ENCODE measurements at places on chromosomes 7 and 10.

GRCh38 chr7:11237742-11238141 is 264.1 kb downstream of the PHF14 start:
- H3K4me3 ChIP-seq = no peak overlapping the region
- no peak overlapping the region for H3K27ac ChIP-seq
- DNase-seq = no peak
- no peaks in the 10 kb centered on the region for H3K4me1 ChIP-seq
- H3K27me3 ChIP-seq = no peaks in the 10 kb centered on the region

- H3K36me3 ChIP-seq = no peaks in the 10 kb centered on the region
- H3K4me1 ChIP-seq = no peaks in the 10 kb centered on the region
- no peak overlapping the region for H3K27ac ChIP-seq
- no peaks in the 10 kb centered on the region for H3K27me3 ChIP-seq
Observed at GRCh38 chr7:70504254-70504653, 627.7 kb upstream of the GALNT17 start.

DNA sequence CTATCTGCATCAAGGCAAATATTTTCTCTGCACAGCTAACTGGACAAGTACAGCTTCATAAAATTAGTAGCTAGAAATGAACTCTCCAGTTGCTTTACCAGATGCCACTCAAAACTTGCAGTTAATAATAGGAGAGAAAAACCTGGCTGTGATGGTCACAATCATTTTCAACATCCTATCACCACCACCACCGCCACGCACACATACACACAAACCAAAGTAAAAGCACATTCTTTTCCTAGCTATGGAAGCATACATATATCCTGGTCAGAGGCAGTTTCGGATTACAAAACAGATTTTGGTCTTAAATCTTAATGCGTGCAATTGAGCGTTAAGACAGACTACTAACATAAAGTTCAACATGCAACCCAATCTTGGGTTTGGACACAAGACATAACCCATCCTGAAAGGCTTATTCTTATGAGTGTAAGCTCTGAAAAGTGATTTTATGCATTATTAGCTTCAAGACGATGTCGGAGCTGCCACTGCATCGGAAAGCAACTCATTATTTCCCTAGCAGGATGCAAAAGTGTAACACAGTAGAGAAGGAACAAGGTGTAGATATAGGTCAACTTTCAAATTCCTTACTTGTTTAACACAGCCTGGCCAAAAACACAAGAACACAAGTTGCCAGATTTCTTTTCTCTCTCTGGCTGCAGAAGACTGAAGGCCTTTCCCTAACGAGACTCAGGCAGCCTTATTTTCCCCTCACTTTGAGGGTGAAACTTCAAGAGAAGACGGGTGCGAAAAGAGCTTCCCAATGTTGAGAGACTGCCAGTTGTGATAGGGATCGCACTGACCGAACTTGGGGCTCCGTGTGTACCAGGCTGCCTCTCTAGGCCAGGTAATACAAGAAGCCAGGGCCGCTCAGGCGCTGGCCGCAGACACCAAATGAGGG is 1.2 kb downstream of the CACUL1 start:
- no peak for DNase-seq
- peaks cover 9% of the 10 kb centered on the region for H3K27me3 ChIP-seq
- H3K4me1 ChIP-seq = peaks cover 32% of the 10 kb centered on the region
- H3K4me3 ChIP-seq = peak overlapping the region; percentile 77
- H3K27ac ChIP-seq = peak overlapping the region; percentile 81
- peaks cover 3% of the 10 kb centered on the region for H3K36me3 ChIP-seq

GRCh38 chr7:150715293-150715692 is 1.1 kb upstream of the GIMAP1 start:
- H3K27me3 ChIP-seq = no peaks in the 10 kb centered on the region
- peak overlapping the region; percentile 97 for H3K4me3 ChIP-seq
- H3K4me1 ChIP-seq = peaks cover 50% of the 10 kb centered on the region
- DNase-seq = peak; percentile 49
- H3K27ac ChIP-seq = peak overlapping the region; percentile 73
- peaks cover 20% of the 10 kb centered on the region for H3K36me3 ChIP-seq

DNA sequence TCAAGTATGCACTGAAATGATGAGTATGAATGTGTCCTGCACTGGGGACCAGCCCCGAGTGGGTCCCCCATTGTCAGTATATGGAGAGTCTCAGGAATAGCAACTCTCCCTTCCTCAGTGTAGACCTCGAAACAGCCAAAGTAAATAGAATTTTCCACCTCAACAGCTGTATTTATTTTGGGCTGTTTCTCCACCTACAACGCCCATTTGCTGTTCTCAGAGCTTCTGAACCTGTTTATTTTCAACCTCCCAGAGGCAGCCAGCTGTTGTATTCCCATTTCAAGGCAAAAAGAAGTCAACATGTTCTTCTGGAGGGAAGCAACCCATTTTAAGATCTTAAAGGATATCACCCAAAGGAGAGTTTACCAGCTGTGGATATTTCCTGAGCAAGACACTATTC is 59.6 kb upstream of the BICC1 start:
- DNase-seq = no peak
- no peak overlapping the region for H3K27ac ChIP-seq
- no peaks in the 10 kb centered on the region for H3K27me3 ChIP-seq
- no peaks in the 10 kb centered on the region for H3K36me3 ChIP-seq
- no peak overlapping the region for H3K4me3 ChIP-seq

DNA sequence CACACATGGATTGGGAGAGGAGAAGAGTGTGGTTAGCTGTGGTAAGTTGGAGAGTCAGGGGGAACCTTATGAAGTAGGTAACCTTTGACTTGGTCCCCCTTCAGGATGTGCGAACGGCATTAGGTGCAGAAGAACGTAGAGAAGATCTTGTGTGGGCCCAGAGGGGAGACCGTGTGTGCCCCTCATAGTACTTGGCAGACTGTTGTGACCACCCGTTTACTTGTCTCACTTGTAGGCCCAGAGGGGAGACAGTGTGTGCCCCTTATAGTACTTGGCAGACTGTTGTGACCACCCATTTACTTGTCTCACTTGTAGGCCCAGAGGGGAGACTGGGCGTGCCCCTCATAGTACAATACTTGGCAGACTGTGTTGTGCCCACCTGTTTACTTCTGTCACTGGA is 2.6 kb downstream of the GTPBP4 start:
- peaks cover 25% of the 10 kb centered on the region for H3K4me1 ChIP-seq
- no peak for DNase-seq
- H3K27me3 ChIP-seq = no peaks in the 10 kb centered on the region
- H3K36me3 ChIP-seq = peaks cover 37% of the 10 kb centered on the region

DNA sequence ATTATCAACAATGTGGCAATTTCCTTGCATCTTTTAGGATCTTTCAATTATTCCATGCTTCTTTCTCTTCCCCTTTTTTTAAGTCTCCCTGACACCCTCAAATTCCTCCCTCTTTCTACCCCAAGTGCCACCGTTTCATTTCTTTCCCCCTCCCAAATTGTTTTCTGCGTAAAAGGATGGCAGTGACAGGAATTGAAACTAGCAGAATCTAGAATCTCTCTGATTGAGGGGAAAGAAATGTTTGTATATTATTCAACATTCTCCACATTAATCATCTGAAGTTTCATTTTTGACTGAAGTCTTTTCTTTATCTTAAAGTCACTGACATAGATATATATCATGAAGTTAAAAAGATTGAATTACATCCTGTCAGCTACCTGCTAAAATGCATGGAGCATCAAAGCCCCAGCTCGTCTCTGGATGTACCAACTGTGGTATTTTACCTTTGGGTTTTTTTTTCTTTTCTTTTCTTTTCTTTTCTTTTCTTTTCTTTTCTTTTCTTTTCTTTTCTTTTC is 633.5 kb downstream of the SORCS3 start:
- H3K4me3 ChIP-seq = no peak overlapping the region
- no peaks in the 10 kb centered on the region for H3K36me3 ChIP-seq
- DNase-seq = no peak
- H3K27me3 ChIP-seq = no peaks in the 10 kb centered on the region
- H3K4me1 ChIP-seq = no peaks in the 10 kb centered on the region
- no peak overlapping the region for H3K27ac ChIP-seq

- DNase-seq = no peak
- H3K27ac ChIP-seq = peak overlapping the region; percentile 62
- peak overlapping the region; percentile 24 for H3K4me3 ChIP-seq
Observed at GRCh38 chr10:116850058-116850611, 836 bp downstream of the ENO4 start.

GRCh38 chr7:141198194-141198958 is 124.5 kb downstream of the TMEM178B start:
- no peak for DNase-seq
- no peaks in the 10 kb centered on the region for H3K36me3 ChIP-seq

DNA sequence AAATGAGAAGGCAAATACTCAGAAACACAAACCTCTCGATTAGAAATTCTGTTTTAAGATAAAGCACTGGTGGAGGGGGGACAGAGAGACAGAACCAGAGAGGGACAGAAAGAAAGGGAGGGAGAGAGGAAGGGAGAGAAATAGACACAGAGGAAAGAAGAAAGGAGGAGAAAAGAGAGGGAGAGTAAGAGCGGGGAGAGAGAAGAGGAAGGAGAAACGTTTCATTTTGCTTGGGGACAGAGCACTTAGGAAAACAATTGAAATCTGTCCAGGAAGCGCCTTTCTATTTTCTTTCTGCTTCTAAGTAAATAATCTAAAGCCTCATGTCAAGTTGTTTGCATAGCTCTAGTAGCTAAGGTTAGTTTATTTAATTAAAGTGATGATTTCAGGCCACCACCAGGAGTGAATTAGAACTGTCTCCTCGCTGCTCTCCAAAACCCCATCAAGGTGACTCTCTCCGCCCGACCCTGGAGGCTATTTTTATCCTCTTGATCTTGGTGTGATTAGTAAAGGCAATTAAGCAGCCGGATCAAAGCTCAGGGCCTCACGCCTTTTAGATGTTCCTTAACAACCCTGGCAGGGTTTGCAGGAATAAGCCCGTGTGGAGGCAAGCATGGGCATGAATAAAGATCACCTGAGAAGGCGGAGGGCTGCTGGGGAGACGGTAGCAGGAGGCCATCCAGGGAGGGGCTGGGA is 73.4 kb upstream of the INSIG1 start:
- no peaks in the 10 kb centered on the region for H3K27me3 ChIP-seq
- no peak overlapping the region for H3K4me3 ChIP-seq
- no peaks in the 10 kb centered on the region for H3K36me3 ChIP-seq
- H3K27ac ChIP-seq = no peak overlapping the region

- DNase-seq = no peak
- no peaks in the 10 kb centered on the region for H3K4me1 ChIP-seq
- peaks cover 5% of the 10 kb centered on the region for H3K36me3 ChIP-seq
- no peak overlapping the region for H3K4me3 ChIP-seq
- no peak overlapping the region for H3K27ac ChIP-seq
Observed at GRCh38 chr7:777728-778078, 50.6 kb upstream of the PRKAR1B start.

DNA sequence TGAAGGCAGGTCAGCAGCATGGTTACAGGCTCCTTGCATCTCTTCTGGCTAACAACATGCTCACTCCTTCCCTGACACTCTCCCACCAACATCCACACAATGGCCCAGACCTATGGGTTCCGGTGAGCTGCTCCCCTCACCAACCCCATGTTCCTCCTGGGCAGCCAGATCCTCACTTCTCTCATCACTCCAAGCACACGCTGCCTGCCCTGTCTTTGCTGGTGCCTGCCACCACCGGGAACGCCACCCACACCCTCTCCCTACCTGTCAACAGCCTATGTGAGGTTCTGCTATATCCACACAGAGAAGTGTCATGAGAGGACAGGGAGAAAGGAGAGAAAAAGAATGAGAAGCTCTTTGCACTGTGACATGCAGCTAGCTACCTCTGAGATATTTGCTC is 14.6 kb downstream of the PARP12 start:
- no peak for DNase-seq
- no peaks in the 10 kb centered on the region for H3K27me3 ChIP-seq
- no peaks in the 10 kb centered on the region for H3K4me1 ChIP-seq

- H3K4me1 ChIP-seq = no peaks in the 10 kb centered on the region
- no peak for DNase-seq
- H3K36me3 ChIP-seq = no peaks in the 10 kb centered on the region
Observed at GRCh38 chr10:114246679-114247305, 7.7 kb downstream of the VWA2 start.

DNA sequence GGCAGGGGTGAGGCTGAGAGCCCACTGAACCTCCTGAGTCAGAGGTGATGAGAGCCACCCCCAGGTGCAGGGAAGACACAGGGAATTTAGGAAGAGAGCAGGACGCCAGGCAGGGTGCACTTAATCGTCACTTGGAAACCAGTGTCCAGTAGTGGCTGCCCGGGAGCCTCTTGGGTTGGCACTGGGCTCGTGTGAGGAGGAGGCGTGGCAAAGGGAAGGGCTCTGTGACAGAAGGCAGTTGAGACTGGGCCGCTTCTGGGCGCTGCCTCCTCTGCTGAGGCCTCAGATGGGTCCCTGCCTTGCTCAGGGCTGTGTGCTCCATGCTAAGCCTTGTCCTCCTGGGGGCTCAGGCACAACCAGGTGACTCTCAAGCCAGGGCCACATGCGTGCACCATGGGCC is 13.3 kb downstream of the RET start:
- no peaks in the 10 kb centered on the region for H3K36me3 ChIP-seq
- no peaks in the 10 kb centered on the region for H3K27me3 ChIP-seq
- no peak overlapping the region for H3K4me3 ChIP-seq
- no peak for DNase-seq

GRCh38 chr10:133335246-133336117 is 1.2 kb downstream of the CALY start:
- no peak overlapping the region for H3K4me3 ChIP-seq
- peaks cover 32% of the 10 kb centered on the region for H3K4me1 ChIP-seq
- no peaks in the 10 kb centered on the region for H3K27me3 ChIP-seq
- peak overlapping the region; percentile 84 for H3K27ac ChIP-seq

DNA sequence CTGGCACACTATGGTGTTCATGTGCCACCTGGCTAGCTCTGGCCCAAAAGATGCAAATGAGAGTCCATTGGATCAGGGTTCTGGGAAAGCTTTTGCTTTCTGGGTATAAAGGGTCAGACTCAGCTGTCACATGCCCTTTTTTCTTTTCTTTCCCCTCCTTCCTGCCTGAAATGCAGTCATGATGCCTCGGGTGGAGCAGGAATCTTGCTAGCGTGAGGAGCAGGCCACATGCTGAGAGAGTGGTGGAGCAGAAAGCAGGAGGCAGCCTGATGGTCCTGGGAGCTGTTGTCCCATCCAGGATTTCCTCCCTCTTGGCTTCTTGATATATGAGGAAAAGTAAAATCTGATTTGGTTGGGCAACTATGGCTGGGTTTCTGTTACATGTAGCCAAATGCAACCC is 2.7 kb upstream of the LHPP start:
- H3K4me1 ChIP-seq = peaks cover 10% of the 10 kb centered on the region
- DNase-seq = no peak
- no peak overlapping the region for H3K27ac ChIP-seq
- H3K27me3 ChIP-seq = peaks cover 15% of the 10 kb centered on the region
- H3K36me3 ChIP-seq = no peaks in the 10 kb centered on the region

- no peaks in the 10 kb centered on the region for H3K27me3 ChIP-seq
- no peaks in the 10 kb centered on the region for H3K36me3 ChIP-seq
- DNase-seq = no peak
- H3K4me1 ChIP-seq = no peaks in the 10 kb centered on the region
- no peak overlapping the region for H3K27ac ChIP-seq
- H3K4me3 ChIP-seq = no peak overlapping the region
Observed at GRCh38 chr10:111612273-111612672, 535.4 kb downstream of the ADRA2A start.

- H3K4me1 ChIP-seq = peaks cover 24% of the 10 kb centered on the region
- no peaks in the 10 kb centered on the region for H3K36me3 ChIP-seq
- peak overlapping the region; percentile 76 for H3K27ac ChIP-seq
- no peaks in the 10 kb centered on the region for H3K27me3 ChIP-seq
Observed at GRCh38 chr7:92809397-92809759, 27.0 kb downstream of the CDK6 start.

GRCh38 chr10:125840955-125841354 is 17.6 kb downstream of the BCCIP start:
- no peak overlapping the region for H3K4me3 ChIP-seq
- H3K4me1 ChIP-seq = no peaks in the 10 kb centered on the region
- no peak for DNase-seq
- no peaks in the 10 kb centered on the region for H3K27me3 ChIP-seq
- peaks cover 29% of the 10 kb centered on the region for H3K36me3 ChIP-seq

- peak overlapping the region; percentile 94 for H3K4me3 ChIP-seq
- H3K4me1 ChIP-seq = peaks cover 38% of the 10 kb centered on the region
- peak overlapping the region; percentile 94 for H3K27ac ChIP-seq
- H3K36me3 ChIP-seq = no peaks in the 10 kb centered on the region
Observed at GRCh38 chr10:130108934-130109604, 1.6 kb downstream of the C10orf143 start.

All from CD4-positive, CD25-positive, alpha-beta regulatory T cell (primary cell).